Activated T-cell treated with anti-CD3 and anti-CD28 coated beads, Interleukin-2, amount 50 U/mL, for 4 hours (primary cell): ENCODE measurements at places on chromosomes 2 and 18. TPM values are rescaled to one million over a fixed set of nuclear protein-coding genes. Genes with fewer than 3 reads are reported as not detected.

DNA sequence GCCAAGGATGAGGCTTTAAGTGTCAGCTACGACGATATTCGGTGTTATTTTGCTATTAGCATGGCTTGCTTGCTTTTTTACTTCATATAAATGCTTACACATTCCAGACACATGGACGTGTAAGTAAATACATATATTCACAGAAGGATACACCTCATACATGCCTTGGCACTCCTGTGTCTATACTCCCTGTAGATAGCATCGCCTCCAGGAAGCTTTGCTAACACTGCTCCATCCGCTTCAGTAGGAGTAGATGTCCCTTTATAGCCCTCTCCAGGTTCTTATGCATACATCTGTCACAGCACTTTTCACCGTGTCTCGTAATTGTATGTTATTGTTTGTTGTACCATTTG, 27.5 kb upstream of the KCTD1 start:
- DNase-seq: no peak

DNA sequence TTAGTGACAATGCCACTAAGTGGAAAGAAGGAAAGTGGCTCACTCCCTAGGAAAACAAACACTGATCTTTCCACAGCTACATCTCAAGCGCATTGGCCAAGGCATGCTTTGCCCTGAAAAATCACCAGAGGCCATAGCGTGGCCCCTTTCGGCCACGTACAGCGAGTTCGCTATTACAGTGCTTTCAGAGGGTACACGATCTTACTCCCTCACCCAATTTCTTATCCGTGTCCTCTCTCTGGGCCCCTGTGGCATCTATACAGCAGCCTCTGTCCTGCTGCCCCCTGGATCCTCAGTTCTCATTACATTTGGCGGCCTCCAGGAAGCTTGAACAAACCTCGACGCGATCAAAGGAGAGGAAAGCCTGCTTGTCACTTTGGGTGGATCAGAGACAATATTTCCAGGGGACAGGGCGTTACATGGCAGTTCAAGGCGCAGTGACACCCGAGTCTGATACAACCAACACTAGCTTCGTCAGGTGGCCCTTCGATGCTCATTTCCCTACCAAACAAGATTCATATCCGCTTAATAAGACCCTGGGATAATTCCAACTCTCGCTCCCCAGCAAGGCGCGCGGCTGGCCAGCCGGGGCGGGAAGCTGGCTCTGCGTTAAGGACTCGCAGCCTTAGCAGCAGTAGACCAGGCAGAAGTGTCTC, 941 bp downstream of the SKOR2 start:
- DNase-seq: no peak

GRCh38 chr2:142040556-142040955, 90.3 kb downstream of the LRP1B start:
- DNase-seq: no peak

- DNase-seq: no peak
These were observed 350.1 kb downstream of the CBLN2 start for GRCh38 chr18:72194072-72194471.

GRCh38 chr2:179569831-179570233, 291.6 kb downstream of the ZNF385B start:
- DNase-seq: no peak

DNA sequence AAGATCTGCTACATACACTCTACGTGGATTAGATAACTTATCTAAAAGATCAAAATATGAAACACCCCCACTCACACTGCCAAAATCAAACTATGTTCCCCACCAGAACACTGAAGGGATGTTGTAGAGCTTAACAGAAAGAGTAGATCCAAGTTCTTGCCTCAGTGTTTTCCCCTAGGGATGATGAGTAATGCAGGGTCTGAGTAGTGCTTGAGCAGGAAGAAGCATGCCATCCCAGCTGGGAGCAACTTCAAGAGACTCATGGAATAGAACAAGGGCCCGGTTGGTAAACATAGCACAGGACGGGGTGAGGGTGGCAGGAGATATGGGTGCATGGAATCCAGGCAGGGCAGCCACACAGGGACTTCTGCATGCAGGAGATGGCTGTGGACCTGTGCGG, 74.3 kb downstream of the SNTG2 start:
- no peak for DNase-seq

GRCh38 chr2:215794829-215795546, 218.4 kb downstream of the MREG start:
- DNase-seq: no peak

DNA sequence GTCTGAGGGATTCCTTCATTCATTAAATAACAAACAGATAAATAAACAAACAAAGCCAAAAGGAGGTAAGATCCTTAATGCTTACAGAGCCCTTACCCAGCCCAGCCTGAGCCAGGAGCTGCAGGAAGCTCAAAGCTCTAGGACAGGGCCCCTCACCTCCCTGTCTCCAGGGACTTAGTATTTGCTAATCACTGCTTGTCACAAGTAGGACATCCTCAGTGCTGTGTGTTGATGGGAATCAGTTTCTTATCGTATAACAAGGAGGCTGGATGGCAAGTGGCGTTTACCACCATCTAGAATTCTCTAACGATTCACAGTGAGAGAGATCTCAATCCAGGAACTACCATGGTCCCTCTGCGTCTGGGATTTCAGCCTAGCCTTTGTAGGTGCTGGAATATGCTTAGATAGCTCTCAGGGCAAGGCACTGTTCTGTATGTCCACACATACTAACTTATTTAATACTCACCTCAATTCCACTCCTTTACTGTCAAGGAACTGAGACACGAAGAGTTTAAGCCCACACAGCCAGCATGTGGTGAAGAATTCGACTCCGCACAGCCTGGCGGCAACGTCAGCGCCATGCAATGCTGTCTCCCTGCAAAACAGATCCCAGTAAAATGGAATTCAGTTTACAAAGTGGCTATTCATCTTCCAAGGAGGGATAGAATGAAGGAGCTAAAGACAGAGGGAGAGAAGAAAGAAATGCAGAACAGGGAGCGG, 164.8 kb downstream of the MYCN start:
- DNase-seq: no peak

DNA sequence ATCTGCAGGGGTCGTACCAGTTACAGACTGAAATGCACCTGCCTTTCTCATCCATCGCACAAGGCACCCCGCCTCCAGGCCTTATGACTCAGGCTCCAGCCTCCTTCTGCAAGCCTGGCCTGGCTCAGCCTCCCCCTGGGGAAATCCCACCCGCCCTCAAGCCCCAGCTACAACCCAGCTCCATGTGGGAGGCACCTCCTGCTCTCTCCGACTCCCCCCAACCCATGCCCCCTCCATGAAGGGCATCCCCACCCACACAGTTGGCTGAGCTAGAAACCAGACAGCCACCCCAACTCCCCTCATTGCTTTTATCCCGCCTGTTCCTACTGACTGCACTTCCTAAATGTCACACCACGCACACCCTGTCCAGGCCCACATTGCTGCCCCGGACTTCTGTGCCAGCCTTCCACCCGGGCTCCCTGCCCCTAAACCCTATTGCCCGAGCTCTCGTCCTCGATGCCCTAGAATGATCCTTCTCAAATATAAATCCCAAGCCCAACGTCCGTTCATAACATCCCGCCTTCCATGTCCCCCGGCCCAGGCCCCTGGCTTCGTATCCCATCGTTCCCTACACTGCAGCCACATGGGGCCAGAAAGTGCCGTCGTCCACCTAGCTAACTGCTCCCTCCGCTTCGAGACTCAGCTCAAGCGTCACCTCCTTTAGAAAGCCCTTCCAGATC, 9.9 kb downstream of the DNMT3A start:
- peak; percentile 76 for DNase-seq

- no peak for DNase-seq
These were observed 74.0 kb downstream of the CMPK2 start for GRCh38 chr2:6791682-6792081.

DNA sequence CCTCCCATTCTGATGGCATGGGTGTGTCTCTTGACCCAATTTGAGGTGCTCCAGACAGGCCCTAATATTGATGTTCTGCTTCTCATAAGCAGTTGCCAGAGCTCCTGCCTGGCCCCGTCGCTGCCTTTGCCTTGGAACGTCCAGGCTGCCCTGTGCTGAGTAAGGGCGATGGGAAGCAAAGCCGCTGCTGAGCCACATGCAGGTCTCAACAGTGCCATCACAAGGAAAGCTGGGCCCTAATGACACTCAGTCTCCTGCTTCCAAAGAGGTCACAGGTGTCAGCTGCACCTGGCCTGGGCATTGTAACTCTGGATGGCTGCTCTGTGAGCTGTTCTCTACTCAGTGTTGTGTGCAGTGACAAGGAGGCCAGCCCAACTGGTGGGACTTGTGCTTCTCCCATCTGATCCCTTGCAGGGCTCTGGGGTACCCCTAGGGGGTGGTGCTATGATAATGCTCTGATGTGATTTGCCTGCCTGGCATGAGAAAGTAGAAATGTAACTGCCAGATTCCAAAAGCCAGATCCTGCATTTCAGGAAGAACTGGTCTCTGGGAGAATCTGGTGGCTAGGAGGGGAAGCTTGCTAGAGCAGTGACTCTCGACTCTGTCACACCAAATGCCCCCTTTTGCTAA, 8.7 kb downstream of the TTC39C start:
- DNase-seq: no peak

- DNase-seq: peak; percentile 30
These were observed 82.1 kb upstream of the POMC start for GRCh38 chr2:25250331-25251070.

DNA sequence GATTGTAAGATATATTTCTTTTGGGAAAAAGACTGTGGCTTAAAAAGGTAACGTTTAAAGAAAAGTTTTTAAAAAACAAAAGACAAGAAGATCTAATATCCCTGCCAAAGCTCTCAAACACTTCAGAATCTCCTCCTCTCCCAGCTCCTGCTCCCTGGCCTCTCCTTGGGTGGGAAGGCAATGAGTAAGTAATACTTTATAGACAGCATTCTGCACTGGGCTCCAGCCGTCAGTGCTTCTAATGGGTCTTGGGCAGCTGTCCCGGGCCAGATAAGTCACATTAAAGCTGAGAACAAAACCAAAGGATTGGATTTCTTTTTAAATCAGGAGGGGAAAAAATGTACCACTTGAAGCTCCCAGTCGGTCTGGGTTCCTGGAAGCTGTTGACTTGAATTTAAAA, 133.7 kb downstream of the ALPK2 start:
- DNase-seq: no peak

DNA sequence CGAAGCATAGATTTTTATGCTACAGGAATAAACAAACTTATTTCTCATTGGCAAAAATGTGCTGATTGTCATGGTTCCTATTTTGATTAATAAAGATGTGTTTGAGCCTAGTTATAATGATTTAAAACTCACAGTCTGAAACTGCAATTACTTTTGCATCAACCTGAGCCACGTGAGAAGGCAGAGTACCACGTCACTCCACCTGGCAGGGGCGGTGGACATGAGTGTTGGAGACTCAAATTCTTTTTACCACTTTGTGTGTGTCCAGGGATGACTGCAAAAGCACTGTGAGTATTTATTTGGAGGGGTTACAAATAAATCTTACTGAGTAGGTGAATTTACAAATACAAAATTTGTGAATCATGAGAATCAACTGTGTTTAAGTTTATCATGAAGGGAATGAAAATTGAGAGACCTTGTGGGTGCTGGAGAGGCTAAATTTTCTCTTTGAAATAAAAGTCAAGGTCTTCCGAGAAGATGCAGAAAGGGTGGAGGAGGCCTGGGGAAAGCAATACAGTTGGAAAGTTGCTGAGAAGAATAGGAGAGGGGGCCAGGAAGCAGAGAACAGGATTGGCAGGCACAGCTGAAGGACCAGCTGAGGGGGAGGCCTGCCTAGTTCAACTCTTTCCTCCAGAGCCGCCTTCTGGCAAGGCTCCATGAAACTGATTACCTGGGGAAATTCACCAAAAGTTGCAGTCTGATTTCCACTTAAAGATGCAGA, 316.4 kb downstream of the MYCN start:
- DNase-seq: no peak

DNA sequence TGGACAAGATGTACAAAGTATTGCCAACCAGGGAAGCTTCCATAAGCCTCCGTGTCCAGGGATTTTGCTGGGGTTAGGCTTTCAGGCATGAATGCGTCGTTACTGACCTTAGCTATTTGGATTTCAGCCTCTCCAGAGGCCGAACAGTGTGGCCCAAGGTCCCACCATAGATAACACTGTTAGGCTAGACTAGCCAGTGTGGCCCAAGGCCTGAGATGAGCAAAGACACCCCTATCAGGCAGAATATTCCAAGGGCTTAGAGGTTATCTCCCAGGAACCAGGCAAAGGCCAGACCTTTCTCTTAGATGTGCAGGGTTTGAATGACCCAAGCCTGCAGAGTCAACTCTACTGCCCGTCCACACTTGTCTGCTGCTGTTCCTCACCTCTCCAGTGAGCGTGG, 131.7 kb upstream of the NDUFV2 start:
- DNase-seq: no peak

The GPC1 gene
- total RNA-seq: 5.9 TPM

The ANKRD23 gene
- total RNA-seq: 4.6 TPM

The UBE2F gene
- 66.1 TPM for total RNA-seq

The G6PC2 gene
- not detected for total RNA-seq

The IL36B gene
- total RNA-seq: not detected
